ENCODE measurements at places on chromosomes 3 and 15. TPM values are rescaled to one million over a fixed set of nuclear protein-coding genes. Genes with fewer than 3 reads are reported as not detected.

Gene GP9
- not detected for total RNA-seq

Gene CIDEC
- total RNA-seq, result 1,626 TPM

Gene SLC9C1
- 0.17 TPM for total RNA-seq

Gene ITIH4
- 3.1 TPM for total RNA-seq

Gene DAZL
- total RNA-seq, result not detected

Gene GATM
- 14.8 TPM for total RNA-seq

Gene ST3GAL6
- total RNA-seq, result 33.4 TPM

Gene OR5K2
- not detected for total RNA-seq

Gene ATG3
- total RNA-seq, result 79.3 TPM

Gene GPR176
- total RNA-seq, result 13.0 TPM

Gene SPRED1
- total RNA-seq, result 23.4 TPM

Gene KCNAB1
- total RNA-seq, result 12.3 TPM

Gene SENP8
- total RNA-seq, result 1.5 TPM

Gene ACKR4
- 4.5 TPM for total RNA-seq

Gene KBTBD13
- total RNA-seq, result not detected

Gene MKRN2OS
- total RNA-seq, result not detected

All from subcutaneous adipose tissue (tissue), 4 donors.